RPMI8226 (cell line): ENCODE measurements at places on chromosomes 5 and 9.

DNA sequence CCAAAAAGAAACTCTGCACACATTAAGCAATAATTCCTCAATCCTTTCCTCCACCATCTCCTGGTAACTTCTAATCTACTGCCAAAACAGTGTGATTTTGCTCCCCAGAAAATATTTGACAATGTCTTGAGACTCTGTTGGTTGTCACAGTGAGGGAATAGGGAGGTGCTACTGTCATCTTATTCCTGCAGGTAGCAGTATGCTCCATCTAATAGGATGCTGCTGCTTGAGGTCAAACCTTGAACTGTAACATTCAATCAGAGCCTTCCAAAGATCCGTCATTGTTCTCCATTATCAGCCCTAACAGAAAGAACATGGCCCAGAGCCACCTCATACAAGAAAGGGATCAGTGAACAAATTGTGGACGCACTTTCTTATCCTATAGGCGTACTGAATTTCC, 514.7 kb upstream of the GRIN3A start:
- DNase-seq: no peak

- DNase-seq: no peak
Measured at GRCh38 chr5:54282876-54283275, 27.5 kb downstream of the ARL15 start.

DNA sequence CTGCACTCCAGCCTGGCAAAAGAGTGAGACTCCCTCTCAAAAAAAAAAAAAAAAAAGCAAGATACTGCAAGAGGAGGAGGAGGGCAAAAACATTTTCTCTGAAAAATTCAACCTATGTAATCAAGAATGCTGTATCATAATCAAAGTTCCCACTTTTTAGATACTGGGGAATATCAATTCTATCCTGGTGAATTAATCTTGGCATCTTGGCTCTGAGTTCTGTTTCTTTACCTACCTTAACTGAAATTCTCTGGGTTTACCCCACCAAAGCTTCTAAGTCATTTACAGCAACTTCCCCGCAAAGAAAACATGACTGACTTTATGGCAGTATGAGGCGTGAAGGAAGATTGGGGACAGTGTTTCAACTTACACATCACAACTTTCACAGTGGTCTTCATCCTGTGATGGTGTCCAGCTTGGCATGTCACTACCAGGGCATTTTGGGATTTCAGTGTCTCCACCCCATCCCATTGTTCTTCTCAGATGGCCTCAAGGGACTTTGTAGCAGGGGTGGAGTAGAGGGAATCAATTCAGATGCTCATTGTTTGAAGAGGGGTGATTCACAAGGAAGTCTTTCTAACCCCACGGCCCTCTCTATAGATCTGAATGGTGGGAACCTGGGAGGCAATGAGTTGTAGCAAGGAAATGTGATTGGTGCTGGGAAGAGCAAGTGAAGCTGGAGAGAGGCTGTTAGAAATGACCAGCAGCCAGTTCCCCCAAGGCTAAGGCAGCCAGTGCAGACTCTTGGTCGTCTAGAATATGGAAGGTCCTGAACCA, 130.5 kb downstream of the SCAMP1 start:
- no peak for DNase-seq

- DNase-seq: no peak
Measured at GRCh38 chr5:32834251-32834650, 123.1 kb downstream of the NPR3 start.

DNA sequence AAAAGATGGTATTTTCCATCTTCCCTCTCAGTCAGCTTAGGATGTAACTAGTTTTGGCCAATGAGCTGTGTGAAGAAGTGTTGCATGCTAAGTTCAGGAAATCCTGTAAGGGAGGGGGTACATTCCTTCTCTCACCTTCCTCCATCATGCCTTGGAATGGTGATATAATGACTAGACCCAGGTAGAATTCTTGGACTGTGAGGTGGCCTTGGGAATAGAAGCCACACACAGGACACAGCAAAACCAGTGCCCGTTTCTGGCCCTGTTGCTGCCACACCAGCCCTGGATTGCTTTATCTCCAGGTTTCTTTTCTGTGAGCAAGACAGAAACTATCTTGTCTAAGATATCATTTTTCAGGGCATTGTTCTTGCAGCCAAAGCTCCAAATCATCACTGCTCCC, 10.5 kb upstream of the ZNF354A start:
- no peak for DNase-seq

DNA sequence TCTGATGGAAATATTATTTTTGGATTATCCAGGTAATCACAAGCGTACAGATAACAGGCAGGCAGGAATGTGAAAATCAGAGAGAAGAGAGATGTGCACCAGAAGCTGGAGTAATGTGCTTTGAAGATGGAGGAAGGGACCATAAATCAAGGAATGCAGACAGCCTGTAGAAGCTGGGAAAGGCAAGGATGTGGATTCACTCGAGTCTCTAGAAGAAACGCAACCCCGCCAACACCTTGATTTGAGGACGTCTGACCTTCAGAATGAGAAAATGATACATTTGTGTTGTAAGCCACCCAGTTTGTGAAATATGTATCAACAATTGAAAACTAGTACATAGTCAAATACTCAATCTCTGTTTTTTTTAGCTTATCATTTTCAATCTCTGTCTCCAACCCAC, 207.6 kb upstream of the MPDZ start:
- no peak for DNase-seq

GRCh38 chr5:60436518-60436917, 263.4 kb downstream of the DEPDC1B start:
- no peak for DNase-seq

- no peak for DNase-seq
Measured at GRCh38 chr5:42397267-42397666, 26.0 kb upstream of the GHR start.
